ENCODE measurements at places on chromosomes 2 and 18.

DNA sequence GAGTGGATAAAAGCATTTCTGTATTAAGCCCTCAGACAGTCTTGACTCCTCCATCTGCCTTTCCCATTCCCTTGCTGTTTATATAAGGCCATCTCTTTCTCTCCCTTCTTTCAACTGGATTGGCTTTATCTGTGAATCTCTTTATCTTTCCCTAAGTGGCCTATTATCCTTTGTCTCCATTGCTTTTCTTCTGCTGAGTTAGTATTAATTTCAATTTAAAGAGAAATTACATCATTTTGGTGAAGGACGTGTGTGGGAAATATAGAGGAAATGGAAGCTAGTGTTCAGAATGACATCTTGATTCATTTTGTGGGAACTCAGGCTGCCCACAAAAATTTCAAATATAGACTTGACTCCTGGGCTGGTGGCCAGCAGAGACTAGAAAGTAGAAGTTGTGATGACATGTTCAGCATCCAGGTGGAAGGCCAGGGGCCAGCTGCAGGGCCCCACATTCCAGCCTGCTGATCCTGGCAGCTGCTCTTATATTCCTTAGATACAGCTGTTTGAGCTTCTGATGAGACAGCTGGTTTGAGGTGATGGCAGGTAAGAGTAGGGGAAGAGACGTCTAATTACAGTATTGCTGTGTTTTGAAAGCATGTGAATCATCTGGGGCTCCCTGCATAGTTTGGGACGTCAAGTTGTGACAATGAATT is 52.3 kb downstream of the DIS3L2 start:
- DNase-seq: no peak

- DNase-seq: no peak
Measured at GRCh38 chr2:198289811-198290210, 485.4 kb downstream of the PLCL1 start.

DNA sequence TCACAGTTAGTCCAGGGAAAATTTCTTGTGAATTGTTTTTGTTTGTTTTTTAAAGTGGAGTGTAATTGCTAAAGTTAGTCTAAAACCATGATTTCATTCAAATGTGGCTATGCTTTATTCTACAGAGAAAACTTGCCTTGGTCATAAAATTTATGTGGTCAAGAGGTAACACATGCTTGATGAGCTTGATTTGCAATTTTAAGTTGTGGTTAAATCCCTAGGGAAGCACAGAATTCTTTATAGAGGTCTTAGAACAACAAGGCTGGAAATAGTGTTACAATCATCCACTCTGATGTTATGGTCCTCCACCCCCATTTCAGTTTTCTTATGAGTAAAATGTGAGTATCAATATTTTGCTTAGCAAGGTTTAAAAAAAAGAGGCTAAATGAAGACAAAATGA is 359.6 kb downstream of the NRXN1 start:
- DNase-seq: no peak

DNA sequence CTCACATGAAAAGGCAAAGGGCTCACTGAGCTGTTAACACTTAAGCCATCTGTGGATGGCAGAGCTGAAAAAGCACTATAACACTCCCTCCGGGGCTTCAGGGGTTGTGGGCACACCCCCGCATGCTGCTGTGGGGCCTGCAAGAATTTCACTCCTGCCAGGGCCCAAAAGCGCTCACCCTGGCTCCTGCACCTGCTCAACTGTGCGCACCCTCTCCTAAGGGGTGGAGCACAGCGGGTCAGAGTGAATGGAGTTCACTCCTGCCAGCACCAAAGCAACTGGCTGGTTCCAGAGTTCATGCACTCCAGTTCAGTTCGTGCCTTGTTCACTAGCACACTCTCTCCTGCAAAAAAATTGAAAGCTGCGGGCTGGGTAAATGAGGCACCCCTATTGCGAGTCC is 814.2 kb upstream of the SLC39A10 start:
- DNase-seq: no peak

DNA sequence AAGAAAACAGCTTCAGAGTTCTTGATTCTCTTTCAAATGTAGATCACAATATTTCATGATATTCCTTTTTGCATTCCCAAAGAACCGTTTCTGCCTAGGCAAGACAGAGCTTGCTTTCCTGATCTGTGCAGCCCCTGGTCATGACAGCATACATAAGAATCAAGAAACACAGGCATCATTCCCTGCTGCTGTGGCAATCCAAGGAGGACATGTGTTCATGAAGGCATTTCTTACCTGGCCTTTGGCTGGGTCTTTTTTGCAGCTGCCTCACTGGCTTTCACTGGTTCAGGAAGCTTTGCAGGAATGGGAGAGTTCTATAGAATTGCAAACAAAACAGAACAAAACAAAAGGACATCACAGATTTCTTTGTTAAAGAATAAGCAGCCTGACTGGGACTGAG is 87.6 kb upstream of the NFU1 start:
- no peak for DNase-seq

GRCh38 chr2:120765678-120766469 is 30.2 kb downstream of the GLI2 start:
- DNase-seq: no peak

GRCh38 chr2:66466433-66466832 is 31.5 kb downstream of the MEIS1 start:
- DNase-seq: no peak

GRCh38 chr2:173986805-173987204 is 21.6 kb upstream of the SP3 start:
- DNase-seq: no peak

DNA sequence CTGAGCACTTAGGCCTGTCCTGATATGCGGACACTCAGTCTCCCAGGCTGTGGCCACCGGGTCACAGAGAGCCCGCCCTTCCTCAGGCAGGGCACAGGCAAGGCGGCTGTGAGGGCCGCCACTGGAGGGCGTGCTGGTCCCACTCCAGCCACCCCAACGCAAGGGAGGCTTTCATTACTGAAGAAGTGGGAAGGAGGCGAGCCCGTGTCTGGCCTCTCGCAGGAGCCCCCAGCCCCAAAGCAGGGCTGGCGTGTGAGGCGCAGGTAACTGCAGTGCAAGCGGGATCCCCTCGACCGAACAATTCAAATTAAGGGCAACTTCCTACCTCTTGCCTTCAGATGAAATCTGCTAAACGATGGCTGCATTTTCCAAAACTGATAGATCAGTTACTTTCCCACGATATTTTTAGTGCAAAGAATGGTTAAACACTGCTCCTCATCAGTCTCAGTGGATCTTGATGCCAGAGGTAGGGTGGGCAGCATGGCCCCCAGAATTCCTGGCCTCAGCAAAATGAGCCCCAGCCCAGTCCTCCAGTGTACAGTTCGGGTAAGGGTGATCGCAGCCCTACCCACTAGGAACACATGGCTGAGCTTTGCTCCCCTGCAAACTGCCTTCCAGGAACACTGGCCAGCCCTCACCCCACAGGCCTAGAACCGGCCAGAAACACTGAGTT is 97.2 kb downstream of the SEPTIN10 start:
- no peak for DNase-seq

DNA sequence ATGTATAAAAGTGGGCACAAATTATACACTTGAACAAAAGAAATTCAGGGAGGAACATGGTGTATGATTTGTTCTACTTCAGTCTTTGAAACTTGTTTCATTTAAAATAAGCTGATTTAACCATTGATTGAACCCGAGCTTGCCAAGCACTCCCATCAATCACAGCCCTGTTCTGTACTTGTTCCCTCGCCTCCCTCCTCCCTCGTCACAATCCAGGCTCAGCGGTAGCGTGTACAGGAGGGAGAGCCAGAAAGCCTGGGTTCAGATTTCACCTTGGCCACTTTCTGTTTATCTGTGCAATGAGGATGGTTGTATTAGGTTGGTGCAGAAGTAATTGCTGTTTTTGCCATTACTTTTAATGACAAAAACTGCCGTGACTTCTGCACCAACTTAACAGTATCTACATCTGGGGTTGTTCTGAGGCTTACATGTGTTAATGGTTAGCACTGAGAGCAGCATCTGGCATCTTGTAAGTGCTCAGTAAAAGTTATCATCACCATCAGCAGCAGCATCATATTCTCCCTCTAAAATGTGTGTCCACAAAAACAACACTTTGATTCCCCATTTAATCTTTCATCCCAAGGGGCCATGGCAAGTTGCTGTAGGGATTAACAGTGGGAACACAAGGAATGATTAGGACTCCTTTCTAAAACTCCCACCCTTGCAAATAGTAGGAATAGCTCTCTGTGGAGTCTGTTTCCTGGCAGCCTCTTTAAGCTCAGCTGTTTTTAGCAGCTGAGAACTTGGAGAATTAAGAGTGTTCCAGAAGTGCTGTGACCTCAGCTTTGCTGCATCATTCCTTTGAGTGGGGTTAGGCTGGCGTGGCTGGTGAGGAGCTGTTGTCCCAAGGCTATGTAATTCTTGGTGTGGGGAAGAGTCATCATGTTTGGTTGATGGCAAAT is 4.7 kb downstream of the DPYSL5 start:
- DNase-seq: no peak

DNA sequence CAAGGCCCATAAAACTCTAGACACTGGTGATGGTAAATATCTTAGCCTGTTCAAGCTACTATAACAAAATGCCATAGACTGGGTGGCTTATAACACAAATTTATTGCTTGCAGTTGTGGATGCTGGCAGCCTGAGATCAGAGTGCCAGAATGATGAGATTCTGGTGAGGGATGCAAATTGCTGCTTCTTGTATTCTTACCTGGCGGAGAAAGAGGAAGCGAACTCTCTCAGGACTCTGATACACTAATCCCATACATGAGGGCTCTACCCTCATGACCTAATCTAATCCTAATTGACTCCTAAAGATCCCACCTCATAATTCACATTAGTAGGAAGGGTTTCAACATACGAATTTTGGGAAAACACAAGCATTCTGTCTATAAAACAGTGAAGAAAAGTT is 4.6 kb upstream of the IER3IP1 start:
- DNase-seq: no peak

GRCh38 chr2:239991689-239992314 is 33.3 kb downstream of the NDUFA10 start:
- no peak for DNase-seq

DNA sequence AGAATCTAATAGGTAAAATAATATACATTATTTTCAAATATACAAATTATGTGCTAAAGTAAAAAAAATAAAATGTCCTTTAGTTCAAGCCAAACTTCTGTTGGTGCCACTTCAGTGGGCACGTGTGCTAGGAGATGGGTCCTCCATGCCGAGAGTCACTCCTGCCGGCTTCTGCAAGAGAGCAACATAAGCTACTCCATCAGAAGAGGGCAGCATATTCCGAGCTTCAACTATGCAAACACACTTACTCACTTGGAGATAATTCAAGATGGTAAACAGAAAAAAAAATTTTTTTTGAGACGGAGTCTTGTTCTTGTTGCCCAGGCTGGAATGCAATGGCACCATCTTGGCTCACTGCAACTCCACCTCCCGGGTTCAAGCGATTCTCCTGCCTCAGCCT is 24.4 kb downstream of the CNOT11 start:
- DNase-seq: no peak

DNA sequence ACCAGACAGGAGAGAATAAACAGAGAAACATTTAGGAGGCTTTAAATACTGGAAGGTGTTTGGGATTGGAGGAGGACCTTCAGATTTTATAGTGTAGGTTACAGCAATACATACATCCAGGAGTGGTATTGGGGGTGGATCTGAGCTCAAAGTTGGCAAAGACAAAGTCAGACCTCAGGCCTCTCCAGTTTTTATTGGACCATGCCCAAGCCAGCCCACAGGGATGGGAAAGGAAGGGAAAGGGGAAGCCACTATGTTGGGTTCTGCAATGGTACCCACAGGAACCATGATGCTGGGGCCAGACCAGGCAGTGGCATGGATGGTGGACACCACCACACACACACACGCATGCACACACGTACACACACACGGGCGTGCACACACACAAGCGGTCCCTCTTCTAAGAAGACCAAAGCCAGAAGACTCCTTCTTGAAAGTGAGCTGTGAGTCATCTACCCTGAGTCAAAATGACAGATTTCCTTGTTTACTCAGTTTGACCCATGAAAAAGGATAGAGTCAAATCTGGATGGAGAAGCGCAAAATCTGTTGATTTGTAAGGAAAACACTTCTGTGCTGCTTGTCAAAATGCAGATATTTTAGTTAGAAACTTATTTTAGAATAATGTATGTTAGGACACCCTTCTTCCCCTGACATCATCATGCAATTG is 87.9 kb downstream of the TRABD2A start:
- DNase-seq: no peak

- DNase-seq: no peak
Measured at GRCh38 chr2:190504912-190505311, 29.6 kb downstream of the NEMP2 start.

DNA sequence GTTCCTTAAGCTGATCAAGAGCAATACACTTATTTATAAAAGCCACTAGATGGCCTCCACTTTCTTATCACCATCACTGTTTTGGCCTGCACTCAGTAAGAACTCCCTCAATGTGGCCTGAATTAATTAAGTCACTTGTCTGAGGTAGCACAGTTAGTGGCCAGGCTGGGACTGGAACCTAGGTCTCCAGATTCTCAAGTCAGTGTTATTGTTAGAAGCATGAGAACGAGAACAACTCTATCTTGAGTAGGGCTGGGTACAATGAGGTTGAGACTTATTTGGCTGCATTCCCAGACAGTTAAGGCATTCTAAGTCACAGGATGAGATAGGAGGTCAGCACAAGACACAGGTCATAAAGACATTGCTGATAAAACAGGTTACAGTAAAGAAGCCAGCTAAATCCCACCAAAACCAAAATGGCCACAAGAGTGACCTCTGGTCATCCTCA is 115.8 kb downstream of the SS18 start:
- DNase-seq: no peak

DNA sequence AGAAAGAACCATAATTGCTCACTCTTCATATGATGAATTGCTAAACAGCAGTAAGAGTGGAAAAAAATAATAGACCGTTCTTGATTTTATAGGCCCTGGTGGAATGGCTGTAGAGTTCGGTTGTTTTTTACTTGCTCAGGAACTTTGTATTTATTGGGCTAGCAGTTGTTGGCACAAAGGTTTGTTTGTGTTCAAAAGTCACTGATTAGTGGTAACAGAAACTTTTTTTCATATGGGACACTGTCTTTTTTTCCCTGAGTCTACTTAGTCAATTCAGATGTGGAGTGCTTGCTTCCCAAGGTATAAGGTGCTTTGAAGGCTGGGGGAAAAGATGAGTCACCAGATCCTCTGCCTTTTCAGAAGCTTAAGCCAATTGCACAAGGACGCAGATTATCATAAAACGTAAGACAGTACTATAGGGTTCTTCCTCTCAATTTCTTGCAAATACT is 25.8 kb downstream of the PHLPP1 start:
- no peak for DNase-seq

DNA sequence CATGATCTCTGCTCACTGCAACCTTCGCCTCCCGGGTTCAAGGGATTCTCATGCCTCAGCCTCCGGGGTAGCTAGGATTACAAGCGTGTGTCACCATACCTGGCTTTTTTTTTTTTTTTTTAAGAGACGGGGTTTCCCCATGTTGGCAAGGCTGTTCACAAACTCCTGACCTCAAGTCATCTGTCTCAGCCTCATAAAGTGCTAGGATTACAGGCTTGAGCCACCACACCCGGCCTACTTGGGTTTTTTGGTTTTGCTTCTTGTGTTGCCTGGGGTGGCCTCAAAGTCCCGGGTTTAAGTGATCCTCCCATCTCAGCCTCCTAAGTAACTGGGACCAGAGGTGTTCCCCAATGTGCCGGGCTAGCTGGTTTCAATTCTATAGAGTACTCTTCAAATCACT is 64.6 kb downstream of the NAPG start:
- no peak for DNase-seq

Measured in activated CD4-positive, alpha-beta T cell treated with anti-CD3 and anti-CD28 coated beads for 1 hour (primary cell).